ENCODE measurements at places on chromosomes 6 and 20.

DNA sequence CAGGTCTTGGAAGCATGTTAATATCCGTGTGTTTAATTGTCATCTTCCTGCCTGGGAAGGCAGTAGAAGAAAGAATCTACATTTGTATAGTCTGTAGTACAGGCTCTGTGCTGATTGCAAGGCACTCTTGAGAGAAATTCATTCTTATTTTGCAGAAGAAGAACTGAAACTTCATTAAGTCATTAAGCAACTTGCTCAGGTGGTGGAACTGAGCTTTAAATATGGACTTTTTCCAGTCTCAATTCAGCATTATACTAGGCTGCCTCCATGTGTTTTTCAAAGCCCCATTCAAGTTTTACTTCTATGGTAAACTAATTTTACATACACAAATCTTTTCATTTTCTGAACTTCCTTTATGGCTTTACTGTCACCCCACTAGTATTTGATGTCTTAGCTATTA is 18.7 kb downstream of the ZNF451 start:
- peak; percentile 28 for DNase-seq

DNA sequence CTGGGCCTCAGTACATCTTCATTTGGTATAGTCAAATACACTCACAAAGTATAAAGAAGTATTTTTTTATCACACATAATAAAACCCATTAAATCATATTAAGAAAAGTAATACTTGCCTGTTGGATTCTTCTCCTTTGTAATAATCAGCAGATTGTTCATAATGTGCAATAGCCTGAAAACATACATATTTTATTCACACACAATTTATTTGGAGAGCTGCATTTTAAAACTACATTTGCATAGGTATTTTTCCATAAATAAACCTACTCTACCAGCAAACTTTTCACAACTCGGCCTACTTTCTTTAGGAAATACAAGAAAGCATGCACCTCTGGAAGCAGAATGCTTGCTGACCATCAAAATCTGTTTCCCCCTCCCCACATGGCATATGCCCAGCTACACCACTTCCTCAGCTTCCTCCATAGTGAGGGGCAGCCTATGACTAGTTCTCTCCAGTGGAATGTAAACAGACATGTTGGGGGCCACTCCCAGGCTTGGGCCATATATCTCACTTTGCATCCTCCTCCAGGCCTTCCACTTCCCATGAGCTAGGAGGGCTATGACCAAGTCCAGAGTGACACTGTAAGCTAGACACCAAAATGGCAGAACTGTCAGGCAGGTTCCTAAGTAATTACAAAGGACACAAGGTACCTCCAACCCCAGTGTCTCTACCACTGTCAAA is 28.3 kb downstream of the GZF1 start:
- no peak for DNase-seq

GRCh38 chr20:6590891-6591637 is 176.4 kb upstream of the BMP2 start:
- no peak for DNase-seq

DNA sequence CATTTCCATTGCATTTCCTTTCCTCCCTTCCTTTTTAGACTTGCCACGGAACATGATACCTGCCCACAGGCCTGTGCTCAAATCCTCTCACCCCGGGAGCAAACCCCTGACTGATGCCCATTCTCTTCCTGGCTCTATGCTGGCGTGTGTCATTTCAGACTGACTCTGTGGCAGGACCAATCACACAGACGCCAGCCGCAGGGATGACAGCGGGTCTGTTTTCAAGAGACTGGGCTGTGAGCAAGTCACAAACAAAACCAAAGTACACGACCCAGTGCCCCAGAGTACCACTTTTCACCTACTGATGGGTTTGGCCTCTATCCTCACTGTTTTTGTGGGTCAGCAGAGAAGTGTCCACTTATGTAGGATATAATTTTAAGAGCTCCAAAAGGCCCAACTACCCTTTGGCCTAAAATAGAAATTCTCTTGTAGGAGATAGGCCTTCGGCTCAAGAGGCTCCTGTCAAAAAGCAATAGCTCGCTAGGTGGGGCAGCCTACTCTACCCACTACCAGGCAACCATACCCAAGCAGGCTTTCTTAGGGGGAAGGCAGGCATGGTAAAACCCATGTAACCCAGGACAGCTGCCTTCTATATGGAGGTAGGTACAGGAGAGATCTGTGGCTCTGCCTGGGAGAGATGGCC is 215.7 kb downstream of the CDC5L start:
- DNase-seq, result no peak

GRCh38 chr20:40868551-40869217 is 159.9 kb upstream of the TOP1 start:
- no peak for DNase-seq

GRCh38 chr20:50472693-50473664 is 37.2 kb upstream of the PTPN1 start:
- DNase-seq, result peak; percentile 72

DNA sequence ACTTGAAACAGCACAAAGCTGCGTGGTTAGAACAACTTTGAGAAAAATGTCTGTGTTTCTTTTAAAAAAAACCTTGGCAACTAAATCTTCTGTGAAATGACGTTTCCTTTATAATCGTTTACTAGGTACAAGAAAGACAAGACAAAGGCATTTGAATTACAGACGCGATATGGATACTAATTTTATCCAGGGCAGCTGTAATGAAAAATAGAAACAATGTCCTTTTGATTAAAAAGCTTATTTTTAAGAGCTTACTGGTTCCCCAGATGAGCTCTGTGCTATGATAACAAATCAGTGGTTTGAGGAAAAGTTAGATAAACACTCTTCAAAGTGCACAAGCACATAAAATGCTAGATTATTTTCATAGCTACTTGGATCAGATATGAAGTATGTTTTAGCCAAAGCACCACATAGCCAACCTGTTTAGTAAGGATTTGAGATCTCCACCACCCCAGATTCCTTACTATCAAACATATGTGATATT is 1.6 kb upstream of the SYNCRIP start:
- no peak for DNase-seq

DNA sequence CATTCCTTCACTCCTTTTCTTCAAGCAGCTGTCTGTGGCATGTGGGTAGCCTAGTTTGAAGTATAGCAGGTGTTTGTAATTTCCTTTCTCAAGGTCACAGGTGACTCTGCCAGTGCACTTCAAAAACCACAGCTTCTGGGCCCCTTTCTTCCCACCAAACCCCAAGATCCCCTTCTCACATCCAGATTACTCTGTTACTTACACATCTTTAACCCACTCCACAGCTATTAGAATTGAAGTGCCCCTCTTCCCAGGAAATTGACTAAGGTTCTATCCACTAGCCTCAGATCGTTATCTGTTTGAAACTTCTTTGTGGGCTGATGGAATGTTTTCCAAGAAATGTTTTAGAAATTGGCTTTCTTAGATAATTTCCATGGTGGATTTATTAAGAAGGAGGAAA is 150.8 kb downstream of the AHI1 start:
- no peak for DNase-seq

GRCh38 chr20:23024701-23025100 is 10.4 kb upstream of the SSTR4 start:
- no peak for DNase-seq

DNA sequence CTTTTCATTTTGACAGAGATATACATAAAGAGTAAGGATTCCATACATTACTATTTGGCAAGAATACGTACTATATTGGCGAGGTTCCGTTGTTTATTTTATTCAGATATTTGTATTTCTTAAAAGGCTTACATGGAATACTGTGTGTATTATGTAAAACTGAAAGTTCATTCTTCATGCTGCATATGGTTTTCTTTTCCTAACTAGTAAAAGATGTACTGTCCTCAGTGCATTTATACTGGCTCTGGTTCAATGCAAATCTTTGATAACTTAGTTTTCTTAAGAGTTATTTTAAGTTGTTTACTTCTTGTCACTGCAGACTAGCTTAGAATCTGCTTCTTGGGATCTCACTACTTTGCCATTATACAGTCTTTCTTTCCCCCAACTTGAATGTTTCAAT is 42.0 kb downstream of the ADGRB3 start:
- no peak for DNase-seq

DNA sequence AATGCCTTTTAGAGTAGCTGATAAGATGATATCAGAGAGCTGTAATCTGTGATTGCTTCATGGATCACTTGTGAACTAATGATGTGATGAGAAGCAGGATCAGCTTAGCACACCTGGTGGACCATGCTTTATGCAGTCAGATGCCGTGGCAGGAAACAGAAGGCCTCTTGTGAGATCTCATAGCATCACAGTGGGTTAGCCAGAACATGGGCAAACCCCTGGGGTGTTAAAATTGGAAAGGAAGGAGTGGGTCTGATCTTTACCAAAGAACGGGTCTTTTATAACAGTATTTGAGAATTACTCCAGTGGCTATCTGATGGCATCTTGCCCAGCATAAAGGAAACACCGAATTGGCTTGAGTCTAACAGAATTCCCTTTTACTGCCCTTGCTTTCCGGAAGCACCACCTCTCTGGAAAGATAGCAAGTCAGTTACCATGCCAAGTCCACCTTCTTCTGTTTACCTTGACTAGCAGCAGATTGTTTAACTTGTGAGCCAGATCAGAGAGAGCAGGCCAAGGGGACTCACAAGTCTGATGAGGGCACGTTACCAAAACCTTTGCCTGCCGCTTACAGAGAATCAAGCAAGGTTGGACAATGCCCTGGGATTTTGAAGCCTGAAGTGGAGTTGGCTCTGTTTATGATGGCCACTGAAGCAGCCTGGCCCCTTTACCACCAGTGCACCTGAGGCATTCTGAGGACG is 20.9 kb upstream of the SRF start:
- no peak for DNase-seq

DNA sequence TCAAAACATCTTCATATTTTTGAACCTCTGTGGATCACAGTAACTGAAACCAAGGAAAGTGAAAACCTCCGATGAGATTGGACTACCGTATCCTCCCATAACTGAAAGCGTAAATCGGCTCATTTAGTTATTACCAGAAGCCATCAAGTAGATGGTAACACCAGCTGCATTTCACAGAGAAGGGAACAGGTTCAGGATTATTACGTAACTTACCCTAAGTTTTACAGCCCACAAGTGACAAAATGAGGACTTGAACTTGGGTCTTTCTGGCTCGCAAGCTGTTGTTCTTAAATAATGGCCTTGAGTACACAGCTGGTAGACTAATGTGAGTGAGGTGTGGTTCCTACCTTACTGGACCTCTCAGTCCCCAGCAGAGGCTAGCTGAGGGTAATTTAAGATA is 37.9 kb upstream of the CBLN4 start:
- no peak for DNase-seq

- DNase-seq, result peak; percentile 91
These were observed 3.3 kb downstream of the LRRC73 start for GRCh38 chr6:43506667-43507471.

- no peak for DNase-seq
These were observed 41.5 kb downstream of the SNRNP48 start for GRCh38 chr6:7631466-7631865.

GRCh38 chr20:18662279-18663040 is 74.6 kb downstream of the DTD1 start:
- DNase-seq, result no peak

GRCh38 chr20:50120935-50121693 is 8.2 kb upstream of the UBE2V1 start:
- DNase-seq, result peak; percentile 79

DNA sequence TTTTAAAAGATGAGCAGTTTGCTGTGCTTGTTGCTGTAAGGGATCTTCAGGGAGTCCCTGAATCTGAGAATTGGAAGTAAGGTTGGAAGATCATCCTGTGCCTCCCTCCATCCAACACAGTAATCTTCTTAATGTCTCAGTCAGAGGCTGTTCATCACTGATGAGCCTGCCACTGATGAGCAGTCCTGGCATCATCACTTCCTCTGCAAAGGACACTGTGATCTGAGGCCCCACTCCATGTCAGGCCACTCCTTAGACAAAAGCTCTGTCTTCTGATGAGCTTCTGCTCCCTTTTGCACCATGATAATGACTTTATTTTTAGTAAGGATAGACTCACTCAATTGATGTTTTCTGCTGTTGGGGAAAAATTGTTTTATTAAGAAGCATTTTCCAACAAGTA is 121.0 kb downstream of the UST start:
- no peak for DNase-seq

DNA sequence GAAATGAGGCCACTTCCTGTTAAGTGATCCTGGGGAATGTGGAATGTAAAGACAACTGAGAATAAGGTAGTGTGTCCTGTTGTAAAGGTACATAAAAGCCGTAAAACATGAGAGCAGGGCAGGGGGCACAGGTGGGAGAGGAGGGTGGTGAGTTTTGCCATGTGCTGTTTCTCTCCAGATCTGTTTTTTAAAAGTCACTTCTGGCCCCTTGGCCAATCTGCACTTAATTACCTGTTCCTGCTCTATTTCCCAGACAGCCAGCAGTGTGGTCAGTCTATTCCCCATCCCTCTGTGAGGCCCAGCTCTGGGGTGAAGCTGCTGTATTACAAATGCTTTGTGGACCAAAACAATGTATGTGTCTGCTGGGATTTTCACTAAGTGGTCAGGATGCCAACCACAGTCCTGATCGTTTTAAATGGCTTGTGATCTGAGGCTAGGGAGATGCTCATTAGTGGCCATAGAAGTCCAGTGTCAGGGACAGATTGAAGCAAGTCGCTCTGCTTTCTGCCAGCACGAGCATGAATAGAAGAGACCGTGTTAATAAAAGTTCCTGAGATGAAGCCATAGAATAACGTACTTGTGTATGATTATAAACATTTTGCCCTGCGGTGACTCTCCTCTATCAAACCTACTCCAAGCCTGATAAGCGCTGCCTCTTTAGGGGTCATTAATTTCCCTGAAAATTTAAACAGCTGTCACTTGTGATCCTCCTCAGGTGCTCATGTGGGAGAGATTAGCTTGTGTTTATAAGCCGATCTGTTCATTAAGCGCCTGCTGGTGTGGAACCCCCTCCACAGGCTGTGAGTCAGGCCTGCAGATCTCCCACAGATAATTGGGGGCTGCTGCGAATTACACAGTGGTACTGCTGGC is 111.8 kb upstream of the CENPW start:
- DNase-seq, result no peak

All from suppressor macrophage (primary cell).